ENCODE measurements at places on chromosomes 12 and 14.
A peak's percentile ranks its signal among the peaks of the same experiment; 100 is the strongest.

DNA sequence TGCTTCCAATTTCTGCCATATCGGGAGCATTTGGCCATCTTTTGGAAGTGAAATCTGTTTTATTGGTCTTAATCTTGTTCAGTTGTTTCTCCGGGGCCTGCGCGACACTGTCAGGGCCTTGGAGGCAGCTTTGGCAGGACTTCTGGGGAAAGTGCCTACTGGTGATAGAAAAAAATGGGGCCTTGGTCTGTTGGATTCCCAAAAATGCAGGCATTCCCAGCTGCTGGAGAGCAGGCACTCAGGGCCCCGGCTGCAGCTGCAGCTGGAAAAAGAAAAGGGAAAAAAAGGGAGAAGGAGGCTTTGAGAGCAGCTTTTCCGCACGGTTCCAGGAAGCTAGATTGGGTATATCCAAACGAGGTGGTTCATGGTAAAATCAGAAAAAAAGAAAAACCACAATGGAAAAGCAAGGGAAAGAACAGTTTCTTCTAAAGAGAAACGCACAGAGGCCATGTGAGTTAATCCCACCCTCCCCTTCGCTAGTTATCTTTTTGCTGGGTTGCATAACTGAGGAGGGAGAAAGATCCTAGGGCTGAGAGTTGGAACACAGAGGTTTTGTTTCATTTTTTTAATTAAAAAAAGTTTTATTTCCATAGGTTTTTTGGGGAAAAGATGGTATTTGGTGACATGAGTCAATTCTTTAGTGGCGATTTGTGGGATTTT is 134.7 kb upstream of the RFLNA start:
- DNase-seq, result no peak

DNA sequence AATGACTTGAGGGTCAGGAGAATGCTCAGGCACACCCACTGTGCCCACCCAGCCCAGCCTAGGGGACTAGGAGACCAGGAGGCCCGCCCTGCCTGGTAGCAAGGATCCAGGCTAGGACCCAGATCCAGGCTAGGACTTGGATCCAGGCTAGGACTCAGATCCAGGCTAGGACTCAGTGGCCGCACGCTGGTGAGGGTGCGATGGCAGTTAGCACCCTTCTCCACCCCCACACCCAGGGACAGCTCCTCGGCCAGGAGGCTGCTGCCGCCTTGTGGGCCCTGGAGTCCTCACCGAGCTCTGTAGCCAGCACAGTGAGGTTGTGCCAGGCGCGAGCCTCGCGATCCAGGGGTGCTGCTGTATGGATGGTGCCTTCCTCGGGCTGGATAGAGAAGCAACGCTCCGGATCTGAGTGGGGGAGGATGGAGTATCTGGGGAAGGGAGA is 5.1 kb downstream of the CDH24 start:
- DNase-seq, result no peak

GRCh38 chr12:122726080-122726558 is 4.5 kb downstream of the HCAR1 start:
- DNase-seq, result no peak

DNA sequence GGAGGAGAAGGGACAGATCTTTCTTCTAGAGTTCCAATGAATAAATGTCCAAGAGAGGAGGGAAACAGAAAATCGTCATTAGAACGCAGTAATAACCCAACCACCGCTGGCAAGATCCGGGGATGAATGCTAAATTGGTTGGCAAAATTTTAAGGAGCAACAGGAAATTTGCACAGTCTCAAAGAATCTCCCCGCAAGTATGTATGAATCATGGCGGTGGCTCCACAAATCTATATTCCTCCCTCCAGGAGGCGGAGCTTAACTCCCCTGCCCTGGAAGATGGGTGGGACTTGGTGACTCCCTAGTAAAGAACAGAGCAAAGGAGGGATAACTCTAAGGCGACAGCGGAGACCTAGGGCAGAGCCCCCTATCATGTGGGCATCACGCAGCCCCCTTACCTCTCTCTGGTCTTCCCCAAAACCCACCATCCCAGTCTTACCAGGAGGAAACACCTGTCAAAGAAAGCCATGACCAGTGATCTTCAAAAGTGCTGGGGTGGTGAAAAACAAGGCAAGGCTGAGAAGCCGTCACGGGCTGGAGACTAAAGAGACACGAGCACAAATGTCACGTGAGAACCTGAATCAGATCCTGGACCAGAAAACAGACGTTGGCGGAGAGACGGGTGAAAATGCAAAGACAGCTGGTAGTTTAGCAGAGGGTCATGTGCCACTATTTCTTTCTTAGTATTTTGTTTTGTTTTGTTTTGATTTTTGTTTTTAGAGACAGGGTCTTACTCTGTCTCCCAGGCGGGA is 125.8 kb downstream of the NCOR2 start:
- DNase-seq, result no peak

- DNase-seq, result no peak
These were observed 47.3 kb downstream of the KDM2B start for GRCh38 chr12:121533394-121534090.

DNA sequence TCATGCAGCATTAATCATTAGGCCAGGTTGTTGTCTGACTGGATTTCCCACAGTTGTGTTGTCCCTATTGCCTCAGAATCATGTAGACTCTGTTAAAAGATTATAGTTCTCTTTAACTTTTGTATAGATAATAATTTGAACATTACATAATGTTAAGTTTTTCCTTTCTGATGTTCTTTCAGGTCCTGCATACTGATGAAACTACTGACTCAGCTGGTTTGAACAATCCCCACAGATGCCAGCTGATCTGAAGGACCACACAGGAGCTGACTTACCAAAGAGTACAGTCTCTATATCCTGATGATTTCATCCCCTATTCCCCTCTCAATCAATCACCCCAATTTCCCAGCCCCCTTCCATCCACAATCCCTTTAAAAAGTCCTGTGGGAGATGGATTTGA is 341.2 kb upstream of the MGAT4C start:
- DNase-seq, result no peak

GRCh38 chr12:97493731-97494130 is 31.1 kb downstream of the RMST start:
- no peak for DNase-seq

GRCh38 chr12:28413460-28414109 is 223.3 kb downstream of the CCDC91 start:
- DNase-seq, result no peak

- DNase-seq, result no peak
These were observed 677 bp downstream of the C12orf75 start for GRCh38 chr12:105330931-105331804.

DNA sequence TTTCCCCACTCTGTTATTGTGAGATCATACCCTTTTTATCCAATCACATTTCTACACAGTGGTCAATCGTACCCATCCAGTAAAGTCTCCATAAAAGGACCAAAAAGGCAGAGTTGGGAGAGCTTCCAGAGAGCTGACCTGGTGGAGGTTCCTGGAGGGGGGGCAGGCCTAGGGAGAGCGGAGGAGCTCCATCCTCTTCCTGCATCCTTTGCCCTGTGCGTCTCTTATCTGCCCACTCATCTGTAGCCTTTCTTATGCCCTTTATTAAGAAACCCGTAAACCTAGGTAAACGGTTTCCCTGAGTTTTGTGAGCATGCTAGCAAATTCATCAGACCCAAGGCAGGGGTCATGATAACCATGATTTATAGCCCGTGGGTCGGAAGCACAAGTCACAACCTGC is 26.2 kb downstream of the EVL start:
- no peak for DNase-seq

DNA sequence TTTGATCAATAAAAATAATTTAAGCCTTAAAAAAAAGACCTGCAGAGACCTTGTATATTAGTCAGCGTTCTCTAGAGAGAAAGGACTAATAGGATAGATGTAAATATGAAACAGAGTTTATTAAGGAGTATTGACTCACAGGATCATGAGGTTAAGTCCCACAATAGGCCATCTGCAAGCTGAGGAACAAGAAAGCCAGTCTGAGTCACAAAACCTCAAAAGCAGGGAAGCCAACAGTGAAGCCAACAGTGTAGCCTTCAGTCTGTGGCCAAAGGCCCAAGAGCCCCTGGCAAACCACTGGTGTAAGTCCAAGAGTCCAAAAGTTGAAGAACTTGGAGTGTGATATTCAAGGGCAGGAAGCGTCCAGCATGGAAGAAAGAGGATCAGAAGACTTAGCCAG is 66.3 kb downstream of the TBX5 start:
- DNase-seq, result no peak

DNA sequence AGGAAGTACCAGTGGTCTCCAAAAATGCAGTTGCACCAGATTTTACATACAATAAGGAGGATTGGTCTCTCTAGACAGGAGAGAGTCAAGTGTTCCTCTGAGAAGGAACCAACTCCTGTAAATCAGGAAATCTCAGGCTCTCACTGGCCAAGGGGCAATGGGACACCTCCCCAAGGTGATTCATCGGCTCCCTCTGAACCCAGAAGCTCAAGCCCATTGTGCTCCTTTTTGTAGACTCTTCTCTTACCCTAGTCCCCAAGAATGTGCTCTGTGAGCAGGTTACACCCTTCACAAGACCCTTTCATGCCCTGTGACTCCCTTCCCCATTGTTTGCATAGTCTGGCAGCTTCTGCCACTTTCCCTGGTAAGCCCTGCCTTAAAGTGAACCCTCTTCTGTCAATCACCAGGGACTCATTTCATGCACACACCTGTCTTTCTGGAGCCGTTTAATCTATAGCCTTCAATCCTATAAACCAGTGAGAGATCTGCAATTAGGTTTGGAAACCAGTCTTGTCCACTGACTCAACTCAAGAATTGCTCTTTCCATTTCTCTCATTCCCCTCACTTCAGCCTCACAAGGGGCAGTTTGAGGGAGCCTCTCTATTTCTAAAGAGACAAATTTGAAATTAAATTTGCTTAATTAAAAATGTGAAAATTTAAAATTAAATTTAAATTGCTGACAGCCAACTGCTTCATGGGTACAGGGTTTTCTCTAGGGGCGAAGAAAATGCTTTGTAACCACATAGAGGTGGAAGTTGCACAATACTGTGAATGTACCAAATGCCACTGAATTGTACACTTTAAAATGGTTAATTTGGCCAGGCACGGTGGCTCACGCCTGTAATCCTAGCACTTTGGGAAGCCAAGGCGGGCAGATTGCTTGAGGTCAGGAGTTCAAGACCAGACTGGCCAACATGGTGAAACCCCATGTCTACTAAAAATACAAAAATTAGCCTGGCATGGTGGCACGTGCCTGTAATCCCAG is 38.3 kb upstream of the LTA4H start:
- DNase-seq, result no peak

GRCh38 chr12:83763425-83763824 is 1076.7 kb downstream of the TMTC2 start:
- DNase-seq, result no peak

GRCh38 chr14:105366386-105367074 is 31.8 kb upstream of the TEX22 start:
- DNase-seq, result no peak

GRCh38 chr14:60989599-60989998 is 8.6 kb downstream of the SLC38A6 start:
- DNase-seq, result no peak

DNA sequence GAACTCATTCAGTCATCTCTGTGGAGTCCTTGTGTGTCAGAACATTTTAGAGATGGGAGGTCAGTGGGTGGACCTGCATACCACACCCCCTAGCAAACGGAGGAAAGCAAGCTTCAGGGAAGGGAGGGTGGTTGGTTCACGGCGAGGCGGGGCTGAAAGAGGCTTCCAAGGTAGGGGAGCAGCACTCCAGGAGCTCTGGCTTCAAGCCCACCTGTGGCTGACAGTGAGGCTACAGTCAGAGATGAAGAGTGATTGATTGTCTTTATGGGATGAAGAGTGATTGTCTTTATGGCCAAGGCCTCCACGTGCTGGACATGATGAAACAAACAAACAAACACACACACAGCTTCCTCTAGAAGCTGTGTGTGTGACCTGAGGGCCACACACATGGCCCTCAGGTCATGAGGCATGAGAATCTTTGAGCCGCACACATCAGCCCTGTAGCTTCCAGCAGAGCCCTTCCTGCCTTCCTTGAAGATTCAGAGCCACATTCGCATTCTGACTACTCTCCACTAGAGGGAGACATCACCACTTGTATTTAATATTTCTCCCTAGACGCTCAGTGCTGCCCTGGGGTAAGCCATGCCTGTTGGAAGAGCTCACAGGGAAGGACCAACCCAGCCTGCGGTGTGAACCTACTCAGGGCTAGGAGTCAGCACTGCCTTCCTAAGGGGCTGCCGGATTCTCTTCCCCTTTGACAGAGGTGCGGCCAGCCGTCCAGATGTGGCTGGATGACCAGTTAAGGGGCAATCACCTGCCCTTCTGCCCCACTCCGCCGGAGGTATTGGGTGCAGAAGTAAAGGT is 54.4 kb upstream of the KCNA1 start:
- peak; percentile 51 for DNase-seq

DNA sequence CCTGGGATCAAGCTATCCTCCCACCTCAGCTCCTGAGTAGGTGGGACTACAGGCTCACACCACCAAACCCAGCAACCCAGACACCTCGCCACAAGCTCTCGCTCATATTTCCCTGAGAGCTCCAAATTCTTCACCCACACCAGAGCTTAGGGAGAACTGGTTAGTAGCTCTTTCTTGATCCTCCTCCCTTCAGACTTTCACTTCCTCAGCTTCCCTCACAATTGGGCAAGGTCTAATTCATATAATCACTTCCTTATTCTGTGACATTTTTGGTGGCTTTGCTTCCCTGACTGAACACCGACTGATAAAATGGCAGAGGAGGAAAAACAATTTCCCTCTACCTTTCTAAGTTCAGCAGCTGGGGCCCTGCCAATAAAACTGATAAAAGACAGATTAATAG is 88.5 kb downstream of the GXYLT1 start:
- DNase-seq, result no peak

- no peak for DNase-seq
These were observed 41.3 kb upstream of the TESC start for GRCh38 chr12:117140397-117141096.

DNA sequence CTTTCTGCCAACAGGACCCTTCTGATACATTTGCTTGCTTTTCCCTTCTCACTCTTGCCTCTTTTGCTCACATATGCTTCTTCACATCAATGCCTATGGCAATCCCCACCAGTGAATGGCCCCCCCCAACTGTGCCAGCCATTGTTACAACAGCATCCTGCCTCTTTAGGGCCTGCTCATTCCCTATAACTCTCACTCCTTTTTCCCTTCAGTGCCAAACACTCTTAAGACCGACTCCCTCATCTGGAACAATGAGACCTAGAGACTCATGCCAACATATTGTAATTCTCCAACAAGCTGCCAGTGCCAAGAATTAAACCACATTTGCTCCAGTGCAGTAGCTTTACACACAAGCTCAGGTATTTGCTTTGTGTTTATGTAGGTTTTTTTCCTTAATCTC is 189.0 kb downstream of the SOX5 start:
- no peak for DNase-seq

GRCh38 chr12:12476857-12477531 is 85.7 kb downstream of the DUSP16 start:
- DNase-seq, result no peak

DNA sequence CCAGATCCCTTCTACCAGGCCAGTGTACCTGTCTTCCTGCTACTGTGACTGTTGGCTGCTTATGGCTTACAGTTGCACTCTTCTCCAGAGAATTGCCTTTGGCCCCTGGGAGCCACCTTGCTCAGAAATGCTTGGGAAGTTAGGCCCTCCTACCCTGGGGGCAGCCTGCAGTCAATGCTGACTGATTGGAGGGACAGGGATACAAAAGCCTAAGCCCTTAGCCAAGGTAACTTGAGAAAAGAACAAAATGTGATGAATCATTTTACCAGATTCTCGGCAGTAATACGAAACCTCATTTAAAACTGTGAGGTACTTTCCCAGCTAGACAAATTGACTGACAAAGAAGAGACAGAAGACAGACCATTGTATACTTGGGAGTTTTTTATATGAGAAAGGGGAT is 47.3 kb downstream of the PTCSC3 start:
- no peak for DNase-seq
